ENCODE measurements at places on chromosomes 3 and 15.

- DNase-seq, result no peak
Measured at GRCh38 chr3:113535898-113536297, 3.5 kb downstream of the SIDT1 start.

- no peak for DNase-seq
Measured at GRCh38 chr3:46354984-46355383, 1.1 kb downstream of the CCR2 start.

DNA sequence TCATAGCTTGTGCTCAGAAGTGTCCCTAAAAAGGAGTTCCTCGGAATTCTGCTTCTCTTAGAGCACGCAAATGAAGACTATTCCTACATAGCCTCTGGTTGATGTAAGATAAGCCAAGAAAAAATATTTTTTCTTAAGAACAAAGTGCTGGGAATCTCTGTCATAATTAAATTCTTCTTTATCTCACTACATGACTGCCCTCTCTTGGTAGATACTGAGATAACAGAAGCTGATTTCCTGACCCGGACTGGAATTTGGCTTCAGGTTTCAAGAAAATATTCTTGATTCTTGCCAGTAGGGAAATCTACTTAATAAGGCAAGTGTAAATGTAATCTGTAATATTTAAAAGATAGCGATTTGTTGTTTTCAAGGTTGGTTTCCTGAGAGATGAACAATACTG, 31.3 kb upstream of the SETMAR start:
- no peak for DNase-seq

- no peak for DNase-seq
Measured at GRCh38 chr3:12797124-12797891, 828 bp downstream of the CAND2 start.

GRCh38 chr15:56837273-56837672, 81.2 kb upstream of the TCF12 start:
- DNase-seq, result no peak

GRCh38 chr15:68416158-68416535, 15.8 kb downstream of the ITGA11 start:
- no peak for DNase-seq

GRCh38 chr3:30502051-30502741, 104.2 kb upstream of the TGFBR2 start:
- no peak for DNase-seq
